ENCODE measurements at places on chromosomes 2 and 18.
A peak's percentile ranks its signal among the peaks of the same experiment; 100 is the strongest.

- no peak for DNase-seq
Observed at GRCh38 chr18:3075491-3075890, 62.5 kb upstream of the LPIN2 start.

GRCh38 chr2:149463328-149464002, 124.1 kb downstream of the MMADHC start:
- DNase-seq, result no peak

- no peak for DNase-seq
Observed at GRCh38 chr2:102193074-102193473, 6.3 kb downstream of the IL1RL2 start.

DNA sequence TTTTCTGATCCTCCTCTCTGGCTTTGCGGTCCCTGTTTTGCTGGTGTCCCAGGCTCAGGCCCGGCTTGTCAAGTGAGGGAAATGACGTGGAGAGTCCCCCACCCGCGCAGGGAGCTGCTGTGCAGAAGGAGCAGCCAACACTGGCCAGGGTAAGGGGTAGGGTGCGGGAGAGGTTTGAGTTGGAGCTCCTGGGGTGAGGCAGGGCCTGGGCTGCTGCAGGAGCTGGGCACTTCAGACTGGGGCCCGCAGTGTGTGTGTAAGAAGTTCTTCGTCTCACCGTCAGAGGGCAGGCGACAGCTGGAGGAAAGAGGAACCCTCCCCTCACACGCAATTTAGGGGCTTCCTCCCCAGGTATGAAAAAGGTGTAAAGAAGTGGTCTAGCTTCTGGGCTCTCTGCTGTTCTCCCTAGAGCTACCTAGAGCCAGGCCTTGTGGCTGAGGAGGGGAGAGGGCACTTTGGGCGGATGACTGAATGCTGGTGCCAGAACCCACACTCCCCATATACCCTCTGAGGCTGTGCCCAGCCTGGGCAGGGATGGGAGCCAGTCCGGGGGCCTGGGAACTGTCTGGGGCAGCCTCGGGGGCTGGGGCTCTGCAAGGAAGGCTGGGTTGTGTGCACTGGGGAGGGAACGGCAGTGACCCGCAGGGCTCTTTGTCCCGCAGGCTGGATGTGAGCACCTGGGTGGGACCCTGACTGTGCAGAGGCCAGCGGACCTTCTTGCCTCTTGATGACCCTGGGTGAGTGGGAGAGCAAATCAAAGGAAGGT, 11.8 kb downstream of the CELF4 start:
- DNase-seq, result no peak

GRCh38 chr2:121529439-121530211, 1.1 kb upstream of the RNU4ATAC start:
- peak; percentile 5 for DNase-seq

- DNase-seq, result no peak
Observed at GRCh38 chr18:50947899-50948298, 19.9 kb upstream of the ELAC1 start.

DNA sequence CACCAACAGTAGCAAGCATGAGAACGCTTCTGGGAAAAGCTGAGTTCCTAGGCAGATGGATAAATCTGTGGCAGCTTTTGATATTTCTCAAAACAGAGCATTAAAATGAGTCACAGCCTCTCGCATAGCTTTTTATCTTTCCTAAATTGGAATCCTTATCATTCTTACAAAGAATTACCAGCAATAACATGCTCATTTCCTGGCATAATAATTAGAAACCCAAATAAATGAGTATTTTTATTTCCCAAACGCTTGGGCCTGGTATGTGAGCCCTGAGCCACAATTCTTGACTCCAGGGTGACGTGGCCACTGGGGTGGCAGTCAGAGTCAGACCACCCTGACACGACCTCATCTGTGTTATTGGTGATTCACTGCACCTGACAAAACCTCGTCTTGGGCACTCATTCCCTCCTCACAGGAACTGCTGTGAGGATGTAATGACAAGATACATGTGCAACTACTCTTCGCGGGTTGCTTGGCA, 210.7 kb downstream of the ARL4C start:
- DNase-seq, result no peak

DNA sequence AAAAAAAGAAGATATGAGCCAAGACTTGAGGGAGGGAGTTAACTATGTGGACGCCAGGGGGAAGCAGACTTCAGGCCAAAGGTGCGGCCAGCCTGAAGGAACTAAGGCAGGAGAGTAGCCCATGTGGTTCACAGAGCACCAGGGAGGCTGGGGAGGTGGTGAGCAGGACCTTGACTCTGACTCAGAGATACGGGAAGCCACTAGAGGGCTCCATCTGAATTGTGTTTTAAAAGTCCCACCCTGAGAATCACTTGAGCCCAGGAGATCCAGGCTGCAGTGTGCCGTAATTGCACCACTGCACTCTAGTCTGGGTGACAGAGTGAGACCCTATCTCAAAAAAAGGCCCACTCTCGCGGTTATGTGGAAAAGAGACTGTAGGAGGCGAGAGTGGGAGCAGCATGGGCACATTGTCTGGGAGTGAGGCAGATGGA, 12.3 kb downstream of the CEP192 start:
- no peak for DNase-seq

GRCh38 chr18:68500556-68500955, 214.4 kb downstream of the TMX3 start:
- DNase-seq, result no peak

GRCh38 chr2:33038230-33038629, 91.5 kb downstream of the LTBP1 start:
- DNase-seq, result no peak

DNA sequence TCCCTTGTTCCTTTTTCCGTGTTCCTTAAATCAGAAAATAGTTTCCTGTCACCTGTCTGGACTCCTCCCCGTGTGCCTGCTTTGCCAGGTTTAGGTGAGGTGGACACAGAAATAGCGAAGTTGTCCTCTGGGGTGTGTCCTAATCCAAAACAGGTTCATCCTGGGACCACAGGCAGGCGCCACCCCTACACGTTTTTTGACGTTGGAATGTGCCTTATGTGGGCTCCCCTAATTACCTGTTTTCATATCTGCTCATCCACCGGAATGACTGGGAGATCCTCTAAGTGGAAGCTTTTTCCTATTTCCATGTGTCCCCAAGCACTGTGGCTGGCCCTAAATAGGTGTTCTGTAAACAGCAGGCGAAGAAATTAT, 49.0 kb upstream of the PAIP2B start:
- no peak for DNase-seq

- no peak for DNase-seq
Observed at GRCh38 chr18:47490882-47491281, 239.4 kb upstream of the SKOR2 start.

DNA sequence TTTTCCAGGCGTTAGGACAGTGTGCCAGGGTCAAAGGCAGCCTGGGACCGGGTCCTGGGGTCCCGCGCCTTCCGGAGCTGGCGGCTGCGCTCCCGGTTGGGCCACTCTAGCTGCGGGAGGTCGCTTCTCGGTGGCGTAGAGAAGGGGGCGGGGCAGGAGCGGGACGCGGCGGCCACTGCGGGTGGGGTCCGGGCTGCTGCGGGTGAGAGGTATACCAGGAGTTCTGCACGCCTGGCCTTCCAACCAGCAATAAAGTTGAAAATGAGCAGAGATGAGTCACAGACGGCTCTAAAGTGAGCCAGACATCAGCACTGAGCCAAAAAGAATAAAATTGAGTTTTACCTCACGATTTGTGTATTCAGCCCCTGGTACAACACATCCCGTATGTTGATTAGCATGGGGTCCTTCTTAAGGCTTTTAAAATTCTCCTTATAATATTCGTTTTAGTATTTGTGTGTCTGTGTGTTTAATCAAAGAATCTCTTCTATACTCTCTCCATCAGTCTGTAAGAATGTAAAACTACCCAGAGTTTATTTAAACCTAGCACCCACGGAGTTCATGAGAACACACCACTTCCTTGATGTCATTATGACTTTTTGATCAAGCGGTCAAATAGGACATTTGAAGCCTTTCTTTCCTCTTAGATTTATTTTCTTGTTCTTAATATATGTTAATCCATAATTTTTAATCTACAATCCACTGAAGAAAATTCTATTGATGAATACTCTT, at the start of gene C1GALT1C1L:
Gene C1GALT1C1L (minus strand): TSS at position 108 of the 729 bp plus-strand sequence. CDS start 107 bp downstream, at position 1.
- peak; percentile 17 for DNase-seq

DNA sequence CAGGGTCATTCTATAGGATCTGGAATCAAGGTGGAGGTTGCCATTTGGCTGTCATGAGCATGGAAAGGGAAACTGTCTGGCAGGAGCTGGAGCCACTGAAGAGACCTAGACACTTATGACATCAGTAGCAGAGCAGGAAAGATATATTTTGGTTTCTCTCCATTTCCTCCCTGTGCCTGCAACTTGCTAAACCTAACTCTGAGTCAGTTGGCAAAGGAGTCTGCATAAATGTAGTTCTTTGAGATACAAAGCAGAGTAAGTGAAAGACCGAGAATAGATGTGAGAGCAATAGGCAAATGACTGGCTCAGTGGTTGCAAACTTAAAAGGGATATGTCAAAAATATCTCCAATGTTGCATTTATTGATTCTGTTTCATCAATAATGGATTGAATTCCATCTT, 757.7 kb downstream of the KCNJ3 start:
- no peak for DNase-seq

- peak; percentile 14 for DNase-seq
Observed at GRCh38 chr2:97870396-97870843, 125.3 kb downstream of the TMEM131 start.

DNA sequence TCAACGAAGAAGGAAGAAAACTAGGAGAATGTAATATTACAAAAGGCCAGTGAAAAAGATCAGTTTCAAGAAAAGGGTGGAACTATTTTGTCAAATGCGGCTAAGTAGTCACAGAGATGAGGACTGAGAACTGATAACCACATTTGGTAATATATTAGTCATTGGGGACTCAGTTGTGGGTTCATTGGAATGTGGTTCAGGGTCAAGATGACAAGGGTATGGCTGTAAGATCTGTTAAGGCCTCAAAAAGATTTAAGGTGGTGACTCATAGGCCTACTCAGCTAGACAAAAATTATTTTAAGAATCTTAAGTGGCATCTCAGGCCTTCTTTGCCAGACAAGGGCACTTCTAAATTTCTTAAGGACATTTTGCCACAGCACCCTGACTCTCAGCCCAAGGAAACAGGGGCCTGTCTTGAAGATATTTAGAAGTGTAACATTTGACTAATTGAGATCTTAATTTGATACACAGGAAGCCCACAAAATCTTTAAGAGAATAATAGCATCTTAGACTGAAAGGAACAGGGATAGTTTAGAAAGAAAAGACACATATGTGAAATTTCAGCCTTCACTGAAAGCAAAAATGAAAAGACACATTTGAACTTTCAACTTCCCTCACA, 81.3 kb downstream of the STRADB start:
- no peak for DNase-seq

DNA sequence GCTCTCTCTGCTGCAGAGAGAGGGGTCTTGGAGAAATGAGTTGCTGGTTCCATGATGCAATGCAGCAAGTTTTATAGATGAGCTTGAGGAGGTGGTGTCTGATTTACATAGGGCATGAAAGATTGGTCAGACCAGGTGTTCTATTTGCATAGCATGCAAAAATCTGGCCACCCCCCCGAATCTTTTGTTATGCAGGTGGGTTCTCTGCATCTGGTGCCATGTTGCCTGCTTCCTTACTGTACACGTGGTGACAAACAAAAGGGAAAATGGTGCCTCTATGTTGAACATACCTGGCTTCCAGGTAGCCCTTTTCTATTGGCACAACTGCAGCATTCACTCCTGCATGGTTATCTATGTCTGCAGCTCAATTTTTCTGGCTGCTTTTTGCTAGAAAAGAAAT, 169.4 kb downstream of the GALNT1 start:
- no peak for DNase-seq

DNA sequence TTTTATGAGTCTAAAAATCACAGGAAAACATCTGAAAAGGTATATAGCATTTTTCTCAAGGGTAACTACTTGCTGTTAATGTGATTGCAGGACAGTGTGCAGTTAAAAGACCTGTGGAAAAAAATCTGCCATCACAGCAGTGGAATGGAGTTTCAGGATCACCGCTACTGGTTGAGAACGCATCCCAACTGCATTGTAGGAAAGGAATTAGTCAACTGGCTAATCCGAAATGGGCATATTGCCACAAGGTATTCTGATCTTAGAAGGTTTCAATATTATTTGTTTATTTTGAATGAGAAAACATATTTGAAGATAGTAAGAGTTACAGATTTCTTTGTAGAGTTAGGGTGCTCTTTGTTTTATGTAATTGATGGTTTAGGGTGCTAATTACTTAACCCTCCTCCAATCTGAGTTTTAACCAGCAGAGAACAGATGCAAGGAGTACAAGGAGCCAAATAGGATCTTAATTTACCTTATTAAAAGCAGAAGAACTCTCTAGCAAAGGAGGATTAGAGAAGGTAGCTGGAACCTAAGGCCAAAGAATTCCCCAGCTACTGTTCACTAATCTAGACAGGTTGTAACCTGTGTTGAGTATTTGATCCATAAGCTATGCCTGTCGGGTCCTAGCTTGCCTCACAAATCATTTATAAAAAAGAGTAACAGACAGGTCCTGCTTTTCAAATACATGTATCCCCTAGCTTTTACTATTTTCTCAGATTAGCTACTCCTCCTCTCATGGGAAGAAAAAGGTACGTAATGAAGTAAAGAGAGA, 35.0 kb downstream of the PIKFYVE start:
- DNase-seq, result no peak

DNA sequence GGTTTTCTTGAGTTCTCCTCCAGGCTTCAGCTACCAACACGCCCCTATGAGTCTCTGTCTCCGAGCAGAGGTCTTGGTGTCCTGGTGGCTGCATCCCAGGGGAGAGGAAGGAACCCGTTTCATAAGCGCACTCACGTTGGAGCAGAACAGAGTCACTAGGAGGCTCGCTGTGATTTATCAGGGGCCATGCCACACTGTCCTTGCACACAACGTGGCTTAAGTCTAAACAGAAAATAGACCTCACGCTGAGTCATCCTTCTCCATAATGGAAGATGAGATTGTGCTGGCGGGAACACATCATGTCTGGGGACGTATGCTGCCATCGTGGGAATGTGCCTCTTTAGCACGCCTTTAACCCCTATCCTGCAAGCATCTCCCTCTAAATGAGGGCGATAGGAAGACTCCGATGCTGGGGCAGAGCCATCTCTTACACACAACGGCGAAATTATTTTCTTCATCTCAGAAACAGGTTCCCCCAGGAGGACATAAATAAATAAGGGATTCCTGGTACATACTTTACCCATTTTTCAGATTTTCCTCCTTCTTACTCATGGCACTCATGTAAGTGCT, 211.4 kb downstream of the KLHL29 start:
- DNase-seq, result no peak

- DNase-seq, result no peak
Observed at GRCh38 chr2:96091711-96092572, 24.4 kb downstream of the ADRA2B start.

DNA sequence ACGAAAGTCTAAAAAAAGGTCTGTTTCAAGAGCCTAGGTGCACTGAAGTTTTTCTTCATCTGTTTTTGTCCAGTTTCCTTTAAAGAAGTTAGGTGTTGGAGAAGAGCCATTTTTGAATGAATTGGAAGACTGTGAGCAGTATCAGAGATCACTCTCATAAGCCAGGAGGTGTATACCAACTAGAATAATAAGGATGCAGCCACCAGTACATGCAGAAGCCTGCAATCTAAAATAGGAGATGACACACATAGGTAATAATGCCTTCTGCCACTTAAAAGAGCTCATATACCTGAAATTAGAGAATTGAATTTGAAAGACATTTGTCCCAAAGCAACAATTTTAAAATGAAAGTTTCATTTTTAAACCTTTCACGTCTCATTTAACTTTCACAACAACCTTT, 81.7 kb downstream of the RBMS1 start:
- no peak for DNase-seq

All from activated CD8-positive, alpha-beta memory T cell treated with anti-CD3 and anti-CD28 coated beads for 1 hour (primary cell).